ENCODE measurements at places on chromosomes 11 and 22.

GRCh38 chr11:72227316-72228228 is 3.0 kb downstream of the INPPL1 start:
- no peak for DNase-seq

GRCh38 chr11:123344790-123345357 is 85.2 kb upstream of the GRAMD1B start:
- no peak for DNase-seq

GRCh38 chr11:101553891-101554292 is 29.9 kb downstream of the TRPC6 start:
- no peak for DNase-seq

DNA sequence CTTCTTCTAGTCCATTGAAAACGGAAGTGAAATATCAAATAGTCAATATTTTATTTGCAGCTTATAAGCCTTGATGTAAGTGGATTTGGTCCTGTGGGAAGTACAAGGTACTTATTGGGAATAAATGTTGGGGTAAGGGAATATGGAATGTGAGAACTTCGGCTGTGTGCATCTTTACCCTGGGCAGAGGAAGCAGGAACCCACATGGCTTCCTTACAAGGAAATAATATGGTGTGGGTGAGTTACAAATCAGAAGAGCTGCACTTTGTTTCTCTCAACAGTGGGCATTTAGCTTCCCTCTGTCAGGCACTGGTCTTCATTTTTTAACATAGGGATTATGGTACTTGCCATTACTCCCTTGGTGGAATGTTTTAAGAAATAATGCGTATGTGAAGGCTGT is 77.9 kb downstream of the SCN3B start:
- no peak for DNase-seq

DNA sequence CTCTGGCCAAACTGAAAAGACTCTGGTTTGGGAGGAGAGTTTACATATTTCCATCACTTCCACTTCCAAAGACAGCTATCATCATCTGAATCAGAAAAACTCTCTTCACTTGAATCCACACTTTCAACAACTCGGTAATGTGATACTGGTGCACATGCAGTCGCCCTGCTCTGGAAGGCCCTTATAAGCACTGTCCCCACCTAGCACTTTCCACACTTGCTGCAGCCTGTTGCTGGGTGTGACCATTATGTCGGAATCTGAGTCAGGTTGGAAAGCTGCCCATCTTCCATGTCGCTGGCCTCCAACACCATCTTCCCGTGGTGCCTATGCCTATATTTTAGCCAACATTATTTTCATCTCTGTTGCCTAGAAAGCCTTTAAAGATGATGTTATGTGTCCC is 1.1 kb upstream of the OR10A5 start:
- no peak for DNase-seq

DNA sequence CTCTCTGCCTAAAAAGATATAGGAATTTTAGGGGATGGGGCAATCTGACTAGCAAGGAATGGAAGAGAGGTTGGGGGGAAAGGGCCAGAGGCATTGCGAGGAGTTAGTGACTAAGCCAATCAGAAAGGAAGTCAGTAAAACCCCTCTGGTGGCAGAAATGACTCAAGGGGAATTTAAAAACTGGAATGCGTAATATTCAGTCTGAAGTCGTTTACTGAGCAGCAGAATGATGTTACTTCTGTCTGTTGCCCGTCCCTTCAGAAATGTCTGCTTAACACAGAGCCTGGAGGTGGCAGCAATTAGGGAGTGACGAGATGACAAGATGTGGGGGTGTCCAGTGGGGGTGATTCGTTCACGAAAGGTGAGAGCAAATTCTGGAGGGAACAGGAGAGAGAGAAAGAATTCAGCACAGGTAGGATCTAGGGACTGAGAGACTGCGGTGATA is 107.7 kb upstream of the CLMP start:
- no peak for DNase-seq

DNA sequence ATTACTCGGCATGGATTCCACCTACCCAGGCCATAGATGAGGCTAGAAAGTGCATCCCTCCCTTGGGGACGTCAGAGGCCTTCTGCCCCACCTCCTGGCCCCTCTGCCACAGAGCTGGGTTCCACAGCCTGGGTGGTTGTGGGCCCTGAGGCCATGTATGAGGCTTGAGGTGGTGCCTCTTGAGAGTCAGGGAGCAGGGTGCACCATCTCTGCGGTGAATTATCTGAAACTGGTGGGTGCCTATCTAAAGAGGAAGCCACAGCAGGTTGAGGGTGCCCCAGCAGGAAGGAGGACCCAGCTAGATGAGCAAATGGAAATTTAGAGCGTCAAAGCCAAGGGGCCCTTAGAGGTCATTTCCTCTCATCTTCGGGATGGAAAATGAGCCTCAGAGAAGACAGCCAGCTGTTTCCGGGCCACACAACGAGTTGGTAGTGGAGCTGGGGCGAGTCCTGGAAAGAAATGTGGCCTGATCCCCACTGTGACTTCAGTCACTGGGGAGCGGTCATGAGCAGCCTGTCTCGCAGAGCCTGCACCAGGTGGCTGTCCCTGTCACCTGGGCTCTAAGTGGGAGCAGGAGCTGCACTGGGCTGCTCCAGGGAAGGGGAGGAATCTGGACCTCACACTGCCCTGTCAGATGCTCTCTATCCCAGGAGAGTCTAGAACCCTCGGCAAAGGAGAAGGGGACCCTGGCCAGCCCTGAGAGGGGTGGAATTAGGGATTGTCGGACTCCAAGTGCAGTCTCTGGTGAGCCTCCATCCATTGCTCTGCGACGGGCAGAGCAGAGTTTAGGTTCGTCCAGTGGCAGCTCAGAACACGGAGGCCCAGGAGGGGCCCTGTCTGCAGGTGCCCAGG is 7.3 kb downstream of the ADORA2A start:
- DNase-seq: peak; percentile 74

DNA sequence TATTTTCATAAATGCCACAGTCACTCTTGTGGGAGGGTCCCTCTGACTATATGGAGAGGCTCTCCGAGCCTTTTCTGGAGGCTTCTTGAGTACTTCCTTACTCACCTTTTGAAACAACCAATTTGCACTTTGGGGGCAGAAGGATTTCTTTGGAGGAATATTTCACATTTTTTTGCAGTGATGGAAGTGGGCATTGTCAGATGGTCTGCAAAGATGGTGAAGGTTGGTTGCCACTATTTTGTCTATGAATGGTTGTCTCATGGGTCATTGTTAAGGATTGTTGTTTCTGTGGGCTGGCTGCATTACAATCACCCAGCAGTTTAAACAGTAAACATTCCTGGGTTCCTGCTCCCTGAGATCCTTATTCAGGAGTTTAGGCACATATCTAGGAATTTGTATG is 388.2 kb downstream of the TMEM135 start:
- DNase-seq: no peak

DNA sequence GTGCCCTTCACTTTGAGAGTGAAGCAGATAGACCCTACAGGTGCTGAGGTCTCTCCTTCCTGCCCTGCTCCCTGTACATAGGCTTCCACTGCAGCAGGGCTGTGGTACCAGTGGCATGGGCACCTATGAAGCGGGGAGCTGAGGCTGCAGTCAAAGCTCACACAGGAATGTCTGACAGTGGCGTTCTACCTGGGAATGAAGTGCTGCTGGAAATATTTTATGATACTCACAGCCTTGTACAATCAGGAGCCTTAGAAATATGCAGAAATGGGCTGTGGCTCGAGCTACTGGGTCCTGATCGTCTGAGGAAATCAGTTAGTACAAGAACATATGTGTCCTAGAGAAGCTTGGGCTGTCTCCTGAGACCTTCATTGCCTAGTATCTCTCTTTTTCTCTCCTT is 24.8 kb downstream of the MRPL16 start:
- no peak for DNase-seq

DNA sequence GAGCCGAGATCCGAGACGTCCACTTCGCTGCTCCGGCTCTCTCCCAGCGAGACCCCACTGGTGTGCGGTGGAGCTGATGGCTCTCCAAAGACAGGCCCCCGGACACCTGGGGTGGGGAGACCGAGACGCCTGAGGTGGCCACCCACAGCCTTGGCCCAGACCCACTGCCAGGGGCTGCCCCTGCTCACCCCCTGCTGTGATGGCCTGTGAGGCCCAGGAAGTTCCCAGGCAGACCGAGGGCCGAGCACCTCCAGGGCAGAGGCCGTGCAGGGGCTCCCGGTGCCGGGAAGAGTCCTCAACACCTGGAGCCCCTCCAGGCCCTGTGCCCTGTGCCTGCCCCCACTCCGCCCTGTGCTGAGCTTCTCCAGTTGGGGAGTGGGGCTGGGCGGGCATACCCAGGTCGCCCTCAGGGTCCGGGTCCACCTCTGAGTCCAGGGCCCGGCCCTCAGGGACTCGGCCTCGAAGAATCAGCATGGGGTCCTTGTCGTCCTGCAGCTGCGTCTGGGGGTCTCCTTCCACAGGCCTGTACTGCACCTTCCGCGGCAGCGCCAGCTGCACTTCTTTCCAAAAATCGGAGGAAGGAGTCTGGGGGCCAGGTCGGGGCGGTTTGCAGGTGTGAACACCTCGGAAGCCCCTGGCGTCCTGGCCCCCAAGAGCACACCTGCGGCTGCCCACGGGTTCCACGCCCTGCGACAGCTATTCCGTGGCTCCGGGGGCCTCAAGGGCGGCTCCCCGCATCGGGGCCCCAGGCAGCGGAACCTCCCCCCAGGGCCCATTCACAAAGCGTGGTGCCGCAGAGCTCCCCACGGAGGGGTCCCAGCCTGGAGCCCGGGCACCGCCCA is 8.6 kb downstream of the SIGIRR start:
- no peak for DNase-seq

DNA sequence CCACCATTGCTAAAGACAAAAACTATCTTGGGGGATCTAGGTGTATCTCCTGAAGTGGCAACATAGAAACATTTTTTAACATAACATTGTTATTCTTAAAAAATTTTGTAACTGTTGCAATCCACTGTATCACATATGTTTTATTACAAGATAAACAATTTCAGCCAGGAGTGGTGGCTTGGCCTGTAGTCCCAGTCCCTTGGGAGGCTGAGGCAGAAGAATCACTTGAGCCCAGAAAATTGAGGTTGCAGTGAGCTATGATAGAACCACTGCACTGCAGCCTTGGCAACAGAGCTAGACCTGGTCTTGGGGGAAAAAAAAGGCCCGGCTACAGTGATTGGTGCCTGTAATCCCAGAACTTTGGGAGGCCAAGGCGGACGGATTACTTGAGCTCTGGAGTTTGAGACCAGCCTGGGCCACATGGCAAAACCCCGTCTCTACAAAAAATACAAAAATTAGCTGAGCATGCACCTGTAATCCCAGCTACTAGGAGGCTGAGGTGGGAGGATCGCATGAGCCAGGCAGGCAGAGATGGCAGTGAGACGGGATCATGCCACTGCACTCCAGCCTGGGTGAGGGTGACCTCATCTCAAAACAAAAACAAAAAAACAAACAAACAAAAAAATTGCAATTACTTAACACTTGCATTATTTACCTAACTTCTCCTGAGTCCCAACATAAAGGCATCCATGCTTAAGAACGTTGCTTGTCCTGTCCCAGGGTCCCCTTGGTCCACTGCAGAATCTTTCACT is 1.5 kb upstream of the DEPDC5 start:
- DNase-seq: no peak
